ENCODE measurements at places on chromosomes 13 and 19.

DNA sequence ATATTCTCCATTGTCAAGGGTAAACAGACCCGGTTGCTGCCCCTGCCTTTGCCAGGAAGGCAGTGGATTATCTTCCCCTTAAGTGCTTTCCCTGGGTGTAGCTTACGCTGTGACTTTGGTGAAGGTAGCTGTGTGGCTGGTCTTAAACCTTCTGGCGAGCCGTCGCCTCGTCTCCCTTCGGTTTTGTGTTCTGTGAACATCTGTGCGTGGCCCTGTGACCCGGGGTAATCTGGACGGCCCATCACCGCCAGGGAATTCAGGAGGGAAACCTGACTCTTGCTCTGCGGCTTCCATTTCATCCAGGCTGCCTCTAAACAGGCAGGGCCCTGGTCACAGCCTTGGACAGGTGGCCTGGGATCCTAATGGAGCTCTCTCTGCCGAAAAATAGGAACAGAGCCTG lies 78.7 kb downstream of the SHISA2 start:
- DNase-seq: no peak

GRCh38 chr13:33875618-33876401 lies 57.9 kb downstream of the RFC3 start:
- no peak for DNase-seq

DNA sequence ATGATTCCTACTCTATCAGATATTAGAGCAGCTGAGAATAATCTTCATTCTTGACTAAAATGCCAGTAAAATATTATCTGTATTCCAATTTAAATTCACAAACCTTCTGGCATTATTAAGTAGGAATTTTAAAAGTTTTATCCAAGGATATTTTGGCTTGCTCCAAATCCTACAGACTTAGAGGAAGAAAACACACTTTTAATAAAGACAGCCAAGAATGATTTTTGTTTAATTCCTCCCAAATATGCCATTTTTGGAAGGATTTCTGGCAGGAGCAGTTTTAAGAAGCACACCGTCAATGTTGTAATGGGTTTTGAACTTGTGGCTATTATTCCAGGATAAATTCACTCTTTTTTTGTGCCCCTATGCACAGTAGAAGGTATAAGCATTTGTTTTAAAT lies 355.1 kb downstream of the SLITRK5 start:
- no peak for DNase-seq

GRCh38 chr13:39406688-39407087 lies 196.3 kb downstream of the LHFPL6 start:
- no peak for DNase-seq

GRCh38 chr19:7507884-7508283 lies 8.0 kb upstream of the ZNF358 start:
- peak; percentile 26 for DNase-seq

GRCh38 chr13:87536499-87536898 lies 134.7 kb upstream of the SLITRK5 start:
- DNase-seq: no peak

DNA sequence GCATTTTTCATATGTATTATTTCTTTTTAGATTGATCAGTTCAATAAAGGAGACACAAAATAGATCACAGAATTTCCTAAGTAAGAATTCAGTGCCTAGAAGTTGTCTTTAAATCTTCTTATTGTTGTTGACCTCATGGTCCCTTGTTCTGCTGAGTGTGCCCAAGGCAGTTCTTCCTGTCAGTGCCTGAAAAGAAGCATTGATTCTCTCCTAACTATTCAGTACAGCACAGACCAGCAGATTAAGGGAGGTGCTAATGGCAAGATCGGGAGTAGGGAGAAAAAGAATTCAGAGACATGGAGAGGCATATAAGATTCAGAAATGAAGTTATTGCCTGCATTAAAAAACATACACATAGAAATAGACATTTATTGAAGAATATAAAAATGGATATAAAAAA lies 180.5 kb upstream of the PCDH9 start:
- DNase-seq: no peak
